ENCODE measurements at places on chromosomes 16 and 17.

GRCh38 chr17:21376759-21377690, 868 bp downstream of the KCNJ12 start:
- DNase-seq: no peak

DNA sequence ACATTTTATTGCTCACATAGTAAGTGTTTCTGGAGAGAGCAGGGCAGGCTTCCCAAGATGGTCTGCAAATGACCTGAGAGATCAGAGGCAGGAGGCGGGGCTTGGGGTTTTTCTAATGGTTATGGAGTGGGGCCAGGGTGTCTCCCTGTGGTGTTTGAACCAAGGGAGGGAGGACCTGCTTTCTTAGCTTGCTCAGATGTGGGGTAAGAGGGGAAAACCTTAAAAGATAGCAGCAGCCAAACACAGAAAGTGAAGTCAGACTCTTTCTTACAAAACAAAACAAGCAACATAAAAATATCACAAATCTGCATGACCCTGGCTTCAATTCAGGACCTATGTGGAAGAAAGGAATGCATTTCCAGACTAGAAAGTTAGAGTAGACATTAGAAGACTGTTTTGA, 22.9 kb upstream of the DNAJA2 start:
- DNase-seq: no peak

DNA sequence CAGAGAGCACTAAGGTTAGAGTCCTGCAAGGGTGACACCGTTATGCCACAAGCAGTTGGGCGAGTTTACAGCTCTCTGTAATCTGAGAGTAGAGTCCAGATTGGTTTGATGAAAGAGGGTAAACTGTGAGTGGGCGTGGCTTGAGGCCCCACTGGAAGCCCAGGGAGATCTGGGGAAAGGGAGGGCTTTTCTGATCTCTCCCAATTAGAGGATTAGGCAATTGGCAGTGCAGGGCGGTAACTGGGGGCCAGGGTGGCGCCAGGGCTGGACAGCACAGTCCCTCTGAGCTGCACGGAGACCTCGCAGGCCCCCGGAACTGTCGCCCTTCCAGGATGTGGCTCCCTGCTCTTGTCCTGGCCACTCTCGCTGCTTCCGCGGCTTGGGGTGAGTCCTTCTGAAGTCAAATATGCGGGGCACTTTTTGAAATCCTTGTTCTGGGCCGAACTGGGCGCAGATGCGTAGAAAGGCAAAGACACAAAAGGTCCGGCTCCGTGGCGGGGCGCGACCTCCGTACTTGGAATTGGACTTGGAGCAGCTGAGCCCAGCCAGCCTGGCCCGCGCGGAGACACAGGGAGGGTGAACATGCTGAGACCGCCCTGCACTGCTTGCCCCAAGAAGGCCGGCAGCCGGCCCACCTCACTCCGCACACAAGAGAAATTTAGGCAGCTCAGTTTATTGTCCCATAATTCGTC, 72.4 kb downstream of the CES1 start:
- no peak for DNase-seq

DNA sequence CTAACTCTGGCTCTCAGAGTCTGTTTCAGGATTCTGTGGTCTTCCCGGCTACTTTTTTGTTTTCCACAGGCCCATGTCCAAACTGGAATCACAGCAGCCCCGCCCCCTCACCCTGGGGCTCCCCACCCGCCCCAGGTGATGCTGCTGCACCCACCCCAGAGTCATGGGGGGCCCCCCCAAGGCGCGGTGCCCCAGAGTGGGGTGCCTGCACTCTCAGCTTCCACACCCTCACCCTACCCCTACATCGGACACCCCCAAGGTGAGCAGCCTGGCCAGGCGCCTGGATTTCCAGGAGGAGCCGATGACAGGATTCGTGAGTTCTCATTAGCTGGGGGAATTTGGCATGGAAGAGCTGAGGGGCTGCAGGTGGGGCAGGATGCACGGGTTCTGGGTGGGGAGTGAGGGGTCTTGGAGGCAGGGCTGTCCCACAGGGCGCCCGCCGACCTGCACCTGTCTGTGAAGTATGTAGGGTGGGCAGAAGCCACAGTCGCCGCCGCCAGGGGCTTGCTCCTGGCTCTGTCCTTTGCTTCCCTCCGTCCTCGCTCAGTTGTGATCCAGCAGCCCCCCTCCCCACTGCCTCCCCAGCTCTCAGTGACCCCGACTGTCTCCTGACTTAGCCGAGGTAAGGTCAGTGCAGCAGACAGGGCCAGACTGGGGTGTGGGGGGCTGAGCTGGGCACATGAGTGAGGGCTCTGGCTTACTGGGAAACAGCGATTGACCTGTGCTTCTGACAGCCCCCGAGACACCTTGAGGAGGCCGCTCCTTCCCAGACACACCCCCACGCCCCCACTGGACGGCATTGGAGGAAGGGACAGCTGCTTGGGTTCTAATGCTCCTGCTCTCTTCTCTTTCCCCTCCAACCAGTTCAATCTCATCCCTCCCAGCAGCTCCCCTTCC, 10.0 kb downstream of the TUFM start:
- DNase-seq: no peak

- DNase-seq: no peak
Observed at GRCh38 chr17:1843947-1844346, 14.1 kb downstream of the RPA1 start.

DNA sequence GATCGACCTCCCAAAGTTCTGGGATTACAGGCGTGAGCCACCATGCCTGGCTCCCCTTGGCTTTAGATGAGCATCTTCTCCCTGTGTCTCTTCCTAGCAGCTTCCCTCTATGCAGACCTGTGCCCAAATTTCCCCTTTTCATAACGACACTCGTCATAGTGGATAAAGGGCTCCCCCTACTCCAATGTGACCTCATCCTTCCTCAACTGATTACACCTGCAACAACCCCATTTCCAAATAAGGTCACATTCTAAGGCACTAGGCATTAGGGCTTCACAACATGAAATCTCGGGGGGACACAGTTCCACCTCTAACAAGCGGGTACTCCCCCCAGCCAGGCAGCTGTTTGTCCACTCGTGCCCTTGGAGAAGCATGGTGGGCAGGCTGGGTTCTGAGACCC, 10.3 kb downstream of the KIF19 start:
- DNase-seq: no peak

DNA sequence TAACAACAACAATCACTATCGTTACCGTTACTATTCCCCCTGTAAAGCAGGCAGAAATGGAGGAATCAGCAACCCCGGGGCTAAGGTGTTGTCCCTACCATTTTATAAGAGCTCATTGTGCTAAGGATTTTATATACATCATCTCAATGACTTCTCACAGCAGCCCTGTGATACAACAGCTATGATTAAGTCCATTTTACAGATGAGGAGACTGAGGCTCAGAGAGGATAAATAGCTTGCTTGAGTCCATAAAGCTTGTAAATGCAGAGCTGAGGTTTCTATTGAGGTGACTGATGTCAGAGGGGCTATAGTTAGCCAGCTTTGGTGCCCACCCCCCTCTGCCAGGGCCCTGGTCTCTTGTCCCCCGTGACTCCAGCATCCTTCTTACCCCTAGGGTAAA, 16.7 kb upstream of the PDK2 start:
- no peak for DNase-seq

GRCh38 chr16:21284414-21284813, 6.3 kb upstream of the CRYM start:
- DNase-seq: no peak

All from LNCaP clone FGC (cell line).